LHCN-M2 (cell line): ENCODE measurements at places on chromosomes 1 and 21.
A peak's percentile ranks its signal among the peaks of the same experiment; 100 is the strongest.

DNA sequence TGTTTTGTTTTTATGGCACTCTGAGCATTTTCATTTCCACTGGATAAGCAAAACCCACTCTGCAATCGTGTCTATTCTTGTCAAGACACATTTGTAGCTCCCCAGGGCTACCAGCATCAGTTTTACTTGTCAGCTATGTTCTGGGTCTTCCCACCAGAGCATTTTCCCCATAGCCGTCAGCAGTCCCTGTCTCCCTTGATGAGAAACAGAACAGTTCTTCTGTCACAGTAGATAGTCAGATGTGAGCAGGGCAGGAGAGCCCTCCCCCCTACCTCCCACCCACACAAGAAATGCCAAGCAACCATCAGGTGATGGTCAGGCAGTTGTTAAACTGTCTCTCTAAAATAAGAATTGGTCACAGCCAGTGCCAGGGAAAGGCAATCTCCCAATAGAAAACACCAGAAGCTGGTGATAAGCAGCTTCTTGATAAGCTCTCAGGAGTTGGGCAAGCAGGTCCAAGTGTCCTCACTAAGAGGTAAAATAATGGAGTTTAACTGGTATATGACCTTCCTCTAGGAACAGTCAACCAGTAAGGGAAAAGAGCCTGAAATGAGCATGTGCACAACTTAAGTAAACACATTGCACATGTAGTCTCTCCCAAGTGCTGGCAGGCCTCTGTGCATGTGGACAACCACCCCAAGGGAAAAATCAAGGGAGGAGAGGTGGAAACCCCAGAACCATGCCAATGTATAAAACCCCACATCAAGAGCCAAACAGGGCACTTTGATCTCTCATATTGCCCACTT, 208.2 kb downstream of the S1PR1 start:
- DNase-seq = no peak

GRCh38 chr21:36055551-36055950, 4.8 kb downstream of the SETD4 start:
- no peak for DNase-seq

DNA sequence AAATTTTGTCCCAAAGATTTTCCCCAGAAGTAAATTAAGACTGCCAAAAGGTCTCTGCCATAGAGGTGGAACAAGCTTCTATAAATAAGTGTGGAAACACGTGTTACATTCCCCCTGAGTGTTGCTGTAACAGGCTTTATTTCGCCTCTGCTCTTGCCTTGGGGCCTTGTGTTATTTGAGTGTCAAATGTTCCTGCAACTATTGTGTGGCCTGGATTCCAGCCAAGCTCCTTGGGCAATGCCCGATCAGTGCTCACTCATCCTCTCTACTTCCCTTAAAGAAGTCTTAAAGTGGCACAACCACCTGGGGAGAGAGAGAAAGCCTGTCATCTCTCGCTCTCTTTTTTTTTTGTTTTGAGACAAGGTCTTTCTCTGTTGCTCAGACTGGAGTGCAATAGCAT, 156.7 kb downstream of the NR5A2 start:
- peak; percentile 94 for DNase-seq

GRCh38 chr1:17520041-17520440, 19.5 kb upstream of the ARHGEF10L start:
- no peak for DNase-seq

- no peak for DNase-seq
Measured at GRCh38 chr1:231026576-231026975, 13.5 kb downstream of the FAM89A start.

- no peak for DNase-seq
Measured at GRCh38 chr1:110220324-110220723, 10.2 kb downstream of the KCNC4 start.

- no peak for DNase-seq
Measured at GRCh38 chr1:11116318-11116717, 16.6 kb upstream of the EXOSC10 start.

- DNase-seq = no peak
Measured at GRCh38 chr1:42014823-42015222, 96.1 kb upstream of the HIVEP3 start.

- DNase-seq = no peak
Measured at GRCh38 chr1:204065174-204065985, 7.5 kb upstream of the SOX13 start.

DNA sequence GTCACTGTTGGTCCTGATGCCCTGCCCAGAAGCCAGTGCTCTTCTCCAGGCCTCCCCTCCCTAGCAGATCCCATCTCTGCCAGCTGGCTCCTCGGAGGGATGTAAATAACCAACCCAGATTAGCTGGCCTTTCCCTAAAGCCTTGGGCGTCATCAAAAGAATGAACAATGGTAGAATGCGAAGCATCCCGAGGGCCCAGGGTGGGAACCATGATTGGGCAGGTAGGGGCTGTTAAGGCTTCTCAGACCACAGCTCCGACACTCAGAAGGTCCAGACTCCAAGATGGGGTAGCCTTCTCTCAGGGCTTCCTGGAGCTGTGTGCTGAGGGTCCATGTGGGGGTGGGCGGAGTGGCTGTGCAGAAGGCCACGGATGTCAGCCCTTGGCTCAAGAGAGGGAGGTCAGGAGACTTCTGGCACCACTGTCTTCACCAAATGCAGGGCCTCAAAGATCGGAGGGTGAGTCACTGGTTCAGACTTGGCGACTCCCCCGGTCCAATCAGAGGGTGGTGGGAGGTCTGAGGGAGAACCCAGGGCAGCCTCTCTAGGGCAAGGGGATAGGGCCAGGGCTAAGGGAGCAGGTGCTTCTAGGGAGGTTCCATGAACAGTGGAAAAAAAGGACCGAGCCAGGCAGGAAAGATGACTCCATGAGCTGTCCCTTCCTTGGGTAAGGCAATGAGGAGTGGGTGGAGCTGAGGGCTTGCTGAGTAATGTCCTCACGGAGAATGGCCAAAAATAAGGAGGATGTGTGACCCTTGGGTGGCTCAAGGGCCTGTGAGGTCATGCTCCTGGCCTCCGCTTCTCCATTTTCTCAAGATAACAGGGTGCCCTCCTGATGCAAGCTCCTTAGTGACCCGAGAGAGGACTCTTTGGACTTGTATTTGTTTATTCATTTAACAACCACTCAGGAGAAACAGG, 58.4 kb upstream of the EPS8L3 start:
- peak; percentile 97 for DNase-seq

DNA sequence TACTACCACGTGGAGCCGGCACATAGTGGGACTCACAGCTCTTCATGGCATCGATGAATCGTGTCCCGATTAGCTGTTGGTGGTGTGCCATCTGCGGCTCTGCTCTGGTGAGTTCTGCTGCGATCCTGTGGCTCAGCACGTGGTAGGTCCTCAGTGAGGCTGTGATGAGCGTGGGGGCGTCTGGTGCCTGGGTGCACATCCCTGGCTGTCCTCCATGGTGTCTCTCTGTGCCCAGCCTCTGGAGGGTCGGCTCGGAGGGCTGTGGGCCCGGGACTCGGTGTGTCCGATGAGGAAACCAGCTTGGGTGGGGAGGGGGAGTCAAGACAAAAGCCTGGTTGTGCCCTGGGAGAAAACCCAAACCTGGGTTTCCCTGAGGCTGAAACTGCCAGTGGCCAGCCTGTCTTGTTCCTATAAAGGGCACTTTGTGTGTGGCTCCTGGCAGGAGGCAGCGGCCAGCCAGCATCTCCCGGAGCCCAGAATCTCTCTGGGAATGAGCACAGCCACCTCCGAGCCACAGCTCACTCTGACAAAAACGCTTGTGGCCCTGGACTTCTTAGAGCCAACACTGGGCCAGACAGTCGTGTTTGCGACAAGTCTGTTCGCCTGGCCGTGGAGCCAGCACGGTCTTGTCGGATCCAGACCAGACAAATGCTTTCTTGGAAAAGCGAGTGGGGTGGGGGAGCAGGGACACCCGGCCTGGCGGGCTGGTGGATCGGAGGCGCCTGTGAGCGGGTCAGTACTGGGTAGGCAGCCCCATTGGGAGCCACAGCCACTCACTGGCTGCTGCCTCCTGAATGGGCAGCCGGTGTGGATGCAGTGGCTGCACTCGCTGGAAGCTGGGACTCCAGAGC, 31.8 kb downstream of the SPSB1 start:
- no peak for DNase-seq

- peak; percentile 100 for DNase-seq
Measured at GRCh38 chr1:46183079-46183847, 7.0 kb upstream of the P3R3URF start.

- no peak for DNase-seq
Measured at GRCh38 chr1:93595743-93596142, 85.9 kb downstream of the BCAR3 start.

DNA sequence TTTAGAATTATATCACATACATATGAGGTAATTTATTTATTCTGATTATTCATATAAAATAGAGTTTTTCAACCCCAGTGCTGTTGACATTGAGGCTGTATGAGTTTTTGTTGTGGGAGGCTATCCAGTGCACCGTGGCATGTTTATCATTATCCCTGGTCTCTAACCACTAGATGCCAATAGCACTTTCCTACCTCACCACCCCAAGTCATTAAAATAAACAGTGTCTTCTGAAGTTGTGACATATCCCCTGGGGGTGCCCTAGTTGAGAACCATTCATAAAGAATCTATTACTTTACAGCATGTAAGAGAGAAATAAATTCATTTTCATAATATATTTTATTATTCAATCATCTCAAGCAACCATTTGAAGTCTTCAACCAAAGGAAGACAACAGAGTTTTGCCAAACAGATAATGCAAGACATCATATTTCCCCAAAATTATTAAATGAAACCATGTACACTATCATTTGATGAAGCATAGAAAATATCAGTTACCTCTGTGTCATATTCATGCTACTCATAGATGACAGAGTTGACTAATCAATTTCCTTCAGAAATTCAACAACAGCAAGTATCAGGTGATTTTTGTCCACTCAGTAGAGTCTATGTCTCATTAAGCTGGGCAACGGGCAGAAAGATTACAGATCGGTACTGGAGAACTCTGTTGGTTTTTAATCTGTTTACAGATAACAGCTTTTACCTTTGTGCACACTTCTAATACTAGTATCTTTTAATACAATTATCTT, 39.5 kb upstream of the RGS1 start:
- no peak for DNase-seq

GRCh38 chr21:33968080-33968994, 52.7 kb upstream of the ATP5PO start:
- peak; percentile 73 for DNase-seq

- DNase-seq = peak; percentile 70
Measured at GRCh38 chr1:93716941-93717368, 35.3 kb upstream of the BCAR3 start.

GRCh38 chr1:43839056-43839455, 94.5 kb upstream of the ARTN start:
- no peak for DNase-seq

DNA sequence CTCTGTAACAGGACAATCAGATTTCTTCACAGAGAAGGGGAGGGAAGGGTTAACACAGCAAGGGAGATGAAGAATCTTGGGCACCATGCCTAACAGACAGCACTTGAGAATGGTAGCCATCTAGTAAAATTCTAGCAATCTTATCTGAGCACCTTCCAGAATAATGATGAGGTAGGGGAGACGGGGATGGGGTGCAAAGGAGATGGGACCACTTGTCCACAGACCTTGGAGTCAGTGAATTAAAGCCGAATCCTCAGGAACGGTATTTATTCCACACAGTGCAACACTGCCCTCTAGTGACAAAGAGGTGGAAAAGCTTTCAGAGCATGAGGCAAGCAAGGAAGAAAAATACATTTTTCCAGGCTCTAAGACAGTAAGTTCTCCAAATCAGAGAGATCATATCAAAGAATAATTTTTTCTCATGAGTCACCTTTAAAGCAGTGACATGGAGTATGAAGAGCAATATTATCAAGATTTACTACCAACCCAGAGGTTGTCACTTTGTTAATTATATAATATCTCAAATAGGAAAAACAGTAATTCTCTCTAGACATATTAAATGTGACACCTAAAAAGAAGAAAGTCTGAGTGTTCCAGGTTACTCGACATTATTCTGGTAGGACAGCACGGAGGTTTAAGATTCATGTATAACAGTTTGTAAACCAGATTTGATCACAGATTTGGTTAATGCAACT, 43.3 kb upstream of the LPAR3 start:
- DNase-seq = peak; percentile 58

DNA sequence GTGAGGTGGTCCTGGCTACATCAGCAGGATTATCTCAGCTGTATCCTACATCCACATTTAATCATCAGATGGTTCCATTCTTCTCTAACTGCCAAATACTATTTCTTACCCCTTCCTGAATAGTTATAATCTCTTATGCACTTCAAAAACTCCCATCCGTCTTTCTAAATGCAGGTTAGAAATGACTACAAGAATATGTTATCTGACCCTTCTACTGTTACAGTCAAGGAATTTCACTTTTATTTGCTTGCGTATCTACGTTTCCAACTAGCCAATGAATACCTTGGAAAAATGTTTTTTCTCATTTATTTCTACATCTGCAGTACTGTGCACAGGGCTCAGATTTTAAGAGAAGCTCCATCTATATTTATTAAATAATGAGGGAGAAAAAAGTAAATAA, 709.9 kb downstream of the KCNT2 start:
- no peak for DNase-seq

GRCh38 chr1:159921251-159921650, 4.1 kb downstream of the TAGLN2 start:
- DNase-seq = peak; percentile 28

DNA sequence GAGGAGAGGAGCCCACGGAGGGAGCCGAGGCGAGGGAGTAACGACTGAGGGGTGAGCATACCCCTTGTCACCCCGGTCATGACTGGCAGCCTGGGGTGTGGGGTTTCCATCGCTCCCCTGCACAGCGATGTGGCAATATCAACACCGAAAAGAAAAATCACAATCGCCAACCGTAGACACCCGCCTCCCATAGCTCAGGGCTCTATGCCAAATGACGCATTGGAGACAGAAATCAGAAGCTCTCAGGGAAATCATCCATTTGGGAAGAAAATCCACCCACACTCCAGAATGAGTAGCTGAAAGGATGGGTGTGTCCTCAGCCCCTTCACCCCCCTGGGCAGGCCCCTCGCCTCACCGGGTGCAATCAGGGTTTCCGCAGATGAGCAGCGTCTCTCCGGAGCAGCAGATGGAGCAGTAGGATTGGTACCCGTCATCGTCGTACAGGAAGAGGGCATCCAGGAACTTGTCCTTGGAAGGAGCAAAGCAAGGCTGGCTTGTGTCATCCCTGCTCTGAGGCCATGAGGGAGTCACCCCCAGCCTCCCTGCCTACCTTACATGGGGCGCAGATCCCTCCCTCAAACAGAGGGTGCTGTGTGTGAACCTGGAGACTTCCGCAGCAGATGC, 2.5 kb downstream of the DNMT3L start:
- DNase-seq = no peak

GRCh38 chr1:164880644-164881043, 321.7 kb downstream of the PBX1 start:
- no peak for DNase-seq

DNA sequence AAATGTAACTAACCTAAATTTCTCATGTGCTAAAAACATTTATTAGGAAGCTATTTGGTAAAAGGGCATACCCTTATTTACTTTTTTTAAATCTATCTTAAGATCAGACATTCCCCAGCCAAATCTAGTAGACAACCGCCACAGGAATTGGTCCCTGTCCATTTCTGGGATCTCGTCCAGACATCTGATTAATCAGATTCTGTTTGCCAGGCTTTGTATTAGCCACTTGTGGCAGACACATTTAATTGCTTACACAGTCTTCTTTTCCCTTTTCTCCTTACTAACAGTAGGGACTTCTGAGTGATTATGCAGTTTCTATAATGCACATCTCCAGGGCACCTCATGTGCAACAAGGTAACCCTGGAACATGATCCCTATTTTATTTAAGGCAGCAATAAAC, 449.0 kb upstream of the RGS18 start:
- no peak for DNase-seq

GRCh38 chr1:219232890-219233289, 59.2 kb downstream of the LYPLAL1 start:
- DNase-seq = no peak

- DNase-seq = no peak
Measured at GRCh38 chr1:157047062-157047410, 1.5 kb upstream of the ARHGEF11 start.

- peak; percentile 15 for DNase-seq
Measured at GRCh38 chr1:107748531-107748930, 216.4 kb downstream of the VAV3 start.
